ENCODE measurements at places on chromosomes 7 and 10. TPM values are rescaled to one million over a fixed set of nuclear protein-coding genes. Genes with fewer than 3 reads are reported as not detected.

DNA sequence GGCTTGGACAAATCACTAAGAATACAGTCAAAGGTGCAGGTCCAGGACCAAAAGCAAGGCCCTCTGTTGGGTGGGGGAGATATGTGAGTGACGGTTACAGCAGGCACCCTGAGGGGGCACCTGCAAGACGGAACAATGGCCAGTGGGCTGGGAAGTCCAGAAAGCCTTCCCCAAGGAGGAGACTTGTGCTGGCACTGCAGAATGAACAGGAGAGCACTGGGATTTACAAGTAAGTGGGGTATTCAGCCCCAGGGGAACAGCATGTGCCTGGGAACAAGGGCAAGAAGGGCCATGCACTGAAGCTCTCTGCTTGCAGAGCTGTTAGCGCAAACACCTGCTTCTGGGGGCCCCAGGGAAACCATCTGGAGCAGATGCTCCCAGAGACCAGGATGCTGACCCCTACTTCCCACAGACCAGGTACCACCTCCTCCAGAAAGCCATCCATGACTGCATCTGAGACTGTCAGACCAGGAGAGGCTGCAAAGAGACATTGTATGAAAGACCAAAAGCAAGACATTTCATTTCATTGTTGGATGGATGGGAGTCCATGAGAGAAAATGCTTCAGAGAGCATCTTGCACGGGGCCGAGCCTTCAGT lies 24.6 kb upstream of the ZMIZ1 start:
- H3K4me3 ChIP-seq: no peak overlapping the region
- no peaks in the 10 kb centered on the region for H3K27me3 ChIP-seq
- H3K4me1 ChIP-seq: peaks cover 18% of the 10 kb centered on the region
- no peaks in the 10 kb centered on the region for H3K36me3 ChIP-seq

- H3K36me3 ChIP-seq: peaks cover 7% of the 10 kb centered on the region
- no peak overlapping the region for H3K27ac ChIP-seq
- H3K27me3 ChIP-seq: no peaks in the 10 kb centered on the region
- no peak for DNase-seq
Observed at GRCh38 chr7:33035776-33036175, 26.8 kb downstream of the NT5C3A start.

DNA sequence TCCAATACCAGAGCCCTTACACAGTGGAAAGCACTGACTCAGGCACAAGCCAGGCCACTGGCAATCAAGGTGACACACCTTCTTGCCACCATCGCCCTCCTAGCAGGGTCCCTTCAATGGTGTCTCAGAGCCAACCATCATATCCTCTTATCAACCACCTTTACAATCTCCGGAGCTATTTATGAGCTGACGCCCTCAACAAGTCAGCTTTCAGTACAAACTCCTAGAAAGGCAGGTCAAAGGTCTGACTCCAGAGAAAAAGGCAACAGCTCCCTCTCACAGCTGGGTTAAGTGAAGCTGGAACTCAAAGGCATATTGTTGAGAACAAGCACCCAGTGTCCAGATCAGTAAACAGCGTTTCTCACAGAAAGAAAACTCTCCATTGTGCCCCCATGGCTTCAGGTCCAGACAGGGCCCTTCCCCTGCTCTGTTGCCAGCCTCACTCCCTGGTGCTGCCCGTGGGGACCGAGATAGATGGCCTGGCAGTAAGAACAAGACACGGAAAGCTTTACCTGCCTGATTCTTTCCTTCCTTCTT lies 2.4 kb downstream of the ZNF3 start:
- peaks cover 29% of the 10 kb centered on the region for H3K4me1 ChIP-seq
- no peak overlapping the region for H3K4me3 ChIP-seq
- no peaks in the 10 kb centered on the region for H3K27me3 ChIP-seq
- H3K36me3 ChIP-seq: peaks cover 55% of the 10 kb centered on the region
- DNase-seq: no peak

DNA sequence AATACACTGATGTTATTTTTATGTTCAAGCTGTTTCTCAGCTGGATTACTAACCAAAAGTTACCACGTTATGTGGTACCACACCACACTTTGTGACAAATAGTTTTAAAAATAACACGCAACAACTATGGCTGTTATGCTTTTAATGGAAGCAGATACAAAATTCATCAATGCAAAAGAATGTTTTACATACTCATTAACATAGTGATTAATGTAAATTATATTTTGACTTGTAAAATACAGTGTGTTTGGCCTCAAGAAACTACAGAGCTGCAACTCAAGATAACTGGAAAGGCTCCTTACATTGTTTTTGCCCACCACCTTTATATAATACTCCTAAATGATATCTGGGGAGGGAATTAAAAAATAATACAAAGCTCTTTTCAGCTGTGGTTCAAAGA lies 25.5 kb downstream of the NCOA4 start:
- H3K27me3 ChIP-seq: no peaks in the 10 kb centered on the region
- H3K4me1 ChIP-seq: peaks cover 6% of the 10 kb centered on the region
- no peak for DNase-seq
- H3K4me3 ChIP-seq: no peak overlapping the region
- H3K36me3 ChIP-seq: peaks cover 56% of the 10 kb centered on the region

The MBL2 gene
- not detected for polyA plus RNA-seq

Measured in stomach (tissue), 19 donors.